Large intestine (tissue), 12 donors: ENCODE measurements at places on chromosomes 4 and X. TPM values are rescaled to one million over a fixed set of nuclear protein-coding genes. Genes with fewer than 3 reads are reported as not detected.

DNA sequence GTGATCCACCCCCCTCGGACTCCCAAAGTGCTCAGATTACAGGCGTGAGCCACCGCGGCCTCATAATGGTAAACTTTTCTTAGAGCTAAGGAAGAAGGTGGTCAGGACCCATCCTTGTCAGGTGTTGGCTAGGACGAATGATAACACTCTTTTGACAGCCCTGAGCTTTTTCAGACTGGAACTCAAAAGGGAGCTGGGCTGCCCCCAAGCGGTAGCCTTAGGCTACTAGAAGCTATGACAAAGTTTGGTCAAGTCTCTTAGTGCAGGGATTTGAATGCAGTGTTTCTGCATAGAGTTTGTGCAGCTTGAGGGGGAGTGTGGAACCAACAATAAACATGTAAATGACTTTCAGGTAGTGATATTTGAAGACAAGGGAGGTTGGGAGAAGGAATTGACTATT is 11.8 kb upstream of the HSD17B10 start:
- H3K27ac ChIP-seq: no peak overlapping the region
- no peak for DNase-seq
- H3K36me3 ChIP-seq: no peaks in the 10 kb centered on the region
- no peak overlapping the region for H3K4me3 ChIP-seq

- H3K4me1 ChIP-seq: peaks cover 2% of the 10 kb centered on the region
- no peak for DNase-seq
- H3K36me3 ChIP-seq: no peaks in the 10 kb centered on the region
- peak overlapping the region; percentile 57 for H3K4me3 ChIP-seq
- H3K27me3 ChIP-seq: no peaks in the 10 kb centered on the region
These were observed 797 bp downstream of the CD99L2 start for GRCh38 chrX:150897421-150898320.

DNA sequence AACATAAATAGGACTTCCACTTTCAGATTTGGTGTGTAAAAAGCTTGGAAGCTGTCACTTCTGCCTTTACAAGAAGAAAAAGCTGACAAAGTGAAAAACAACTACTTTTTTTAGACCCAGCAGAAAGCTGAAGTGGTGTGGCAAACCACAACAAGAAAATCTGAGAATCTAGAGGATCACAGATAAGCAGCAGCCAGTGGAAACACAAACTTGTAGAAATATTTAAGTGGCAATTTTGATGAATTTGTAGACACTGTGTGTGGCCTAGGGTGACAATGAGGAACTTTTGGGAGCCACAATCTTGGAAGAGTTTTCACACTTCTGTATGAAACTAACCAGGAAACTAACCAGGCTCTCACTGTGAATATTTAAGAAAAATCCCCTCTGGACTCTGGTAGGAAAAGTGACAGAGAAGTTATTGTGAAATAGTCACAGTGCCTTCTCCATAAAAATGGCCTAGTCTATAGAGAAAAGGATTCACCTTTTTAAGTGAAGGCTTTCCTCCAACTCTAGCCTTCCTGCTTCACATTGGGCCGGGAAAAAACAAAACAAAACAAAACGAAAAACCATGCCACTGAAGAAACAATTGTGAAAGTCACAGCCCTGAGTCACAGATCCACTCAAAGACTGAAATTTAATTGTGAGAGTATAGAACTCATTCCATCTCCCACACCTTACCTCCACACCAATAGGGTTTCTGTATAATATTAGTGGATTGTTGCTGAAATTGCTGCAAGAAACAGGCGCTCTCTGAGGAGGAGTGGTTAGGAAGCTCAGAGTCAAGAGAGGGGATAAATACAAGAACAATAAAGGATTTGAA is 26.7 kb upstream of the GUCY1A1 start:
- no peaks in the 10 kb centered on the region for H3K27me3 ChIP-seq
- DNase-seq: no peak
- H3K36me3 ChIP-seq: no peaks in the 10 kb centered on the region
- no peaks in the 10 kb centered on the region for H3K4me1 ChIP-seq
- no peak overlapping the region for H3K4me3 ChIP-seq

DNA sequence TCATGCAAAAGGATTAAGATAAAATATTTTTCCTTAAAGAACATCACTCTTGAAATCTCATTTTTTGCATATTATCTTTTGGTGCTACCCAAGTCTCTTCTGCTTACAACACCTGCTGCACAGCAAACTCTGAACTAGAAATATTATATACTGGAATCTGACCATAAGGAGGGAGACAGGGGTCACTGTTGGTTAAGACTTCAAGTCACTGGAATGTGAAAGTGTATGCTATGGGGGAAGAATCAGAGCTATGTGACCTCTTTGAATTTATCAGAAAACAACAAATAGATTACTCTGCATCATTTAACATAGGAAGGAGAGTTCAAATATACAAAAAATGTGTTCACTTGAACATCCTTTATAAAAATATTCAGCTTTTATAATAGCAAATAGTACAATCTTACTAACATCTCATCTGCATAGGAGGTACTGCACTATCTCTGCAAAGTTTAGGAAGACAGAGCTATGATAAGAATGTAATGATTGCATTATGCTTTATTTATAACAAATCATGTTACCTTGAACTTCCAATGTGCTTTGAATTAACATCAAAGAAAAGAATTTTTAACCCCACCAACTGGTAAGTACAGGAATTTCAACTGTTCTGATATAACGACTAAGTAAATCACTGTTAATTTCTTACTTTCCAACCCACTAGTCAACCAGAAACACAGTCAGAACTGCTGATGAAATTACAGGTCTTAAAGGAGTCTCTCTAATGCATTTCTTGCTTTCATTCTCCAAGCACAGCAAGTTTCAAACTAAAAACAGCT is 69.8 kb downstream of the ZNF827 start:
- H3K4me1 ChIP-seq: peaks cover 5% of the 10 kb centered on the region
- no peaks in the 10 kb centered on the region for H3K27me3 ChIP-seq
- DNase-seq: no peak
- peaks cover 24% of the 10 kb centered on the region for H3K36me3 ChIP-seq
- no peak overlapping the region for H3K4me3 ChIP-seq

- no peaks in the 10 kb centered on the region for H3K27me3 ChIP-seq
- no peaks in the 10 kb centered on the region for H3K36me3 ChIP-seq
- no peak overlapping the region for H3K4me3 ChIP-seq
- DNase-seq: no peak
- H3K4me1 ChIP-seq: no peaks in the 10 kb centered on the region
These were observed 1969.3 kb downstream of the PCDH7 start for GRCh38 chr4:32689518-32689917.

TMPRSS11B gene
- polyA plus RNA-seq: 0.03 TPM

DNA sequence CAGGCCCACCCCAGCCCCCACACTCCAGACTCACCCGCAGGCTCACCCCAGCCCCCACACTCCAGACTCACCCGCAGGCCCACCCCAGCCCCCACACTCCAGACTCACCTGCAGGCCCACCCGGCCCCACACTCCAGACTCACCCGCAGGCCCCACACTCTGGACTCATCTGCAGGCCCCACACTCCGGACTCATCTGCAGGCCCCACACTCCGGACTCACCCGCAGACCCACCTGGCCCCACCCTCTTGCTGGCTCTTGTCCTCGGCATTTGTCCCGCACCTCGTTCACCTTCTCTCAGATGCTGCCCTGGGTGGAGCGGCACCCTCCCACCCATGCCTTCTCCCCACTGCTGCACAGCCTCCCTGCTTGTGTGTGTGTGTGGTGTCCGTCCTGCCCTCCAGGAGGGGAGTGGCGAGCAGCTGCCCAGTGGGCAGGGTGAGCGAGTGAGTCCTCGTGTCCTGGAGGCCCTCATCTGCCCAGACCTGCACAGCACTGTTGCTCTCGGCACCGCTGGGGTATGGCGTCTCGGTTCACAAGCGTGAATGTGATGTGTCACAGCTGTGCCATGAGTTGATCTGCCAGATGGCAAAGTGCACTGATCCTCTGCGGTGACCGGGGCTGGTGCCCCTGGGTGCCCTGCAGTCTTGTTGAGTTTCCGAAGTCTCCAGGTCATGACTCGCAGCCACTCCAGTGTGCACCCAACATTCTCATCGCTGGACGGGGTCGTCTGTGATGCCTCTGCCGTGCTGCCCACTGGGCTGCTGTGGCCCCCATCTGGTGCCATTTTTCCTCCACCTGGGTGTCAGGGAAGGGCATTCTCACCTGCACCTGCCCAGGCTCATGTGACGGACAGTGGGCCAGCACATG is 27.7 kb downstream of the MAEA start:
- H3K4me1 ChIP-seq: no peaks in the 10 kb centered on the region
- H3K36me3 ChIP-seq: peaks cover 66% of the 10 kb centered on the region
- no peak overlapping the region for H3K4me3 ChIP-seq
- no peaks in the 10 kb centered on the region for H3K27me3 ChIP-seq
- H3K27ac ChIP-seq: no peak overlapping the region

- no peaks in the 10 kb centered on the region for H3K4me1 ChIP-seq
- no peaks in the 10 kb centered on the region for H3K36me3 ChIP-seq
- H3K4me3 ChIP-seq: no peak overlapping the region
- H3K27me3 ChIP-seq: peaks cover 5% of the 10 kb centered on the region
- H3K27ac ChIP-seq: no peak overlapping the region
- DNase-seq: no peak
These were observed 83.6 kb upstream of the TMEM33 start for GRCh38 chr4:41851621-41852020.

GRCh38 chr4:48490680-48491513 is 845 bp downstream of the ZAR1 start:
- no peaks in the 10 kb centered on the region for H3K4me1 ChIP-seq
- H3K27ac ChIP-seq: no peak overlapping the region
- no peak overlapping the region for H3K4me3 ChIP-seq
- H3K36me3 ChIP-seq: no peaks in the 10 kb centered on the region

GRCh38 chr4:42945874-42946273 is 53.4 kb downstream of the GRXCR1 start:
- H3K27ac ChIP-seq: no peak overlapping the region
- no peaks in the 10 kb centered on the region for H3K27me3 ChIP-seq
- no peaks in the 10 kb centered on the region for H3K36me3 ChIP-seq
- H3K4me3 ChIP-seq: no peak overlapping the region

GRCh38 chr4:95183656-95184408 is 364.9 kb downstream of the UNC5C start:
- no peaks in the 10 kb centered on the region for H3K36me3 ChIP-seq
- H3K27me3 ChIP-seq: peaks cover 2% of the 10 kb centered on the region
- no peak overlapping the region for H3K27ac ChIP-seq

TMEM35A gene
- polyA plus RNA-seq: 7.5 TPM

HAND2 gene
- polyA plus RNA-seq: 37.1 TPM

SULT1E1 gene
- 134 TPM for polyA plus RNA-seq

GRCh38 chrX:54223581-54223980 is 40.5 kb upstream of the FAM120C start:
- no peak overlapping the region for H3K27ac ChIP-seq
- DNase-seq: no peak
- no peaks in the 10 kb centered on the region for H3K4me1 ChIP-seq
- no peak overlapping the region for H3K4me3 ChIP-seq
- no peaks in the 10 kb centered on the region for H3K36me3 ChIP-seq

ADGRG4 gene
- polyA plus RNA-seq: 7.9 TPM

NSG1 gene
- polyA plus RNA-seq: 30.1 TPM

XAGE1B gene
- polyA plus RNA-seq: not detected

DNA sequence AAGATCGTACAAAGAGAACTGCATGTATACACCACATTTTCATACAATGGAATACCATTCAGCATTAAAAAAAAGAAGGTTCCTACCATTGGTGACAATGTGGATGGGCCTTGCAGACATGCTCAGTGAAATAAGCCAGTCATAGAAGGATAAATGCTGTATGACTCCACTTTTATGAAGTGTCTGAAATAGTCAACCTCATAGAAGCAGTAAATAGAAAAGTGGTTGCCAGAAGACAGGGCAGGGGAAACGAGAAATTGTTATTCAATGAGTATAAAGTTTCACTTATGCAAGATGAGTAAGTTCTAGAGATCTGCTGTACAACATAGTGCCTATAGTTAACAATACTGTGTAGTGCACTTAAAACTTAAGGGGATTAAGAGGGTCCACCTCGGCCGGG is 257.5 kb upstream of the FTHL17 start:
- H3K4me1 ChIP-seq: peaks cover 4% of the 10 kb centered on the region
- H3K4me3 ChIP-seq: no peak overlapping the region
- no peak for DNase-seq
- H3K27ac ChIP-seq: no peak overlapping the region
- H3K27me3 ChIP-seq: no peaks in the 10 kb centered on the region
- H3K36me3 ChIP-seq: no peaks in the 10 kb centered on the region

PDZD4 gene
- polyA plus RNA-seq: 10.5 TPM

AASDH gene
- 12.6 TPM for polyA plus RNA-seq

ABCG2 gene
- polyA plus RNA-seq: 5.7 TPM

GRCh38 chr4:175646802-175647201 is 165.3 kb downstream of the GPM6A start:
- H3K27me3 ChIP-seq: no peaks in the 10 kb centered on the region
- H3K4me1 ChIP-seq: no peaks in the 10 kb centered on the region
- H3K27ac ChIP-seq: no peak overlapping the region
- no peaks in the 10 kb centered on the region for H3K36me3 ChIP-seq

CLNK gene
- polyA plus RNA-seq: 0.52 TPM

DNA sequence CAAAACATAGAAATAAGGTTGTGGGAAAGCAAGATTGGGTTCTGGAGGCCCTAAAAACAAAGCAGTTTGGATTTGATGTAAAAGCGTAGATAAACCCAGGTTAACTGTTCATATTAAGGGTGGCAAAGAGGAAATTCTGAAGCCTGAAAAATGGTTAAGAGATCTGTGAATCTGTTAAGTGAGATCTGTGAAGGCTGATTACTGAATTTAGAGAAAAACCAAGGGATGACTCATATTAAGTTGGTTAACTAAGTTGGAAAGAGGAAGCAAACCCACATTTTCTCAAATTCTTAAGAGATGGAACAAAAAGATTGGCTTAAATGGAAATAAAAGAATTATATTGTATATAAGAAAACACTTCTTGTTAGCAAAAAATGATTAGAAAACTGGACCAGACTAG is 22.8 kb downstream of the GPAT3 start:
- H3K4me1 ChIP-seq: no peaks in the 10 kb centered on the region
- DNase-seq: no peak
- no peaks in the 10 kb centered on the region for H3K27me3 ChIP-seq
- no peaks in the 10 kb centered on the region for H3K36me3 ChIP-seq
- no peak overlapping the region for H3K4me3 ChIP-seq
- no peak overlapping the region for H3K27ac ChIP-seq

GRCh38 chr4:3107271-3107670 is 32.8 kb downstream of the HTT start:
- H3K27me3 ChIP-seq: no peaks in the 10 kb centered on the region
- H3K27ac ChIP-seq: no peak overlapping the region
- H3K36me3 ChIP-seq: peaks cover 65% of the 10 kb centered on the region
- DNase-seq: no peak

DNA sequence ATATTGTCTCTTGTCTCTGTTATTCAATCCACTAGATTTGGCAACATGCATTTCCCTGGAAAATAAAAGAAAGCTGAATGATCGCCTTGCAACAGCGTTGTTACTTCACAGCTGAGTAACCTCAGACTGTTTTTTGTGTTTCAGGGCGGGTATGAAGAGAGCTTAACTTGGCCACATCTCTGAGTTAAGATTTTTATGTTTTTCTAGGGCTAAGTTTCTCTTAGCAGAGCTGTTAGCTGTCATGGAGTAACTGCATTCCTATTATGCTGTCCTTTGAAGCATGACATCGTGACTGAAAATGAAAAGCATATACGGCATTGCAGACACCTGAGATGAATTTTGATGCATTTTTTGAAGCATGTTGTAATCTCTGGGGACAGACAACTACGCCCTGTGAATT is 1798.9 kb downstream of the PCDH7 start:
- H3K4me3 ChIP-seq: no peak overlapping the region
- DNase-seq: no peak
- H3K27ac ChIP-seq: no peak overlapping the region
- no peaks in the 10 kb centered on the region for H3K27me3 ChIP-seq
- no peaks in the 10 kb centered on the region for H3K36me3 ChIP-seq
- H3K4me1 ChIP-seq: no peaks in the 10 kb centered on the region
